ENCODE measurements at places on chromosomes 5 and 9.

DNA sequence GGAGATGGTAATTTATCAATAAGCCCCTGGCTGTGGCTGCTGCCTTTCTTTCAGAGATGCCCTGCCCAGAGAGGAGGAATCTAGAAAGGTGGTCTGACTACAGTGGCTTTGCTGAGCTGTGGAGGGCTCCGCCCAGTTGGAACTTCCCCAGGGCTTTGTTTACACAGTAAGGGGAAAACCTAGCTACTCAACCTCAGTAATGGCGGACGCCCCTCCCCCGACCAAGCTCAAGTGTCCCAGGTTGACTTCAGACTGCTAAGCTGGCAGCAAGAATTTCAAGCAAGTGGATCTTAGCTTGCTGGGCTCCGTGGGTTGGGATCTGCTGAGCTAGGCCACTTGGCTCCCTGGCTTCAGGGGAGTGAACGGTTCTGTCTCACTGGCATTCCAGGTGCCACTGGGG, 865.4 kb upstream of the ACO1 start:
- DNase-seq = no peak

- no peak for DNase-seq
These were observed 29.2 kb downstream of the IL6ST start for GRCh38 chr5:55965525-55965924.

- no peak for DNase-seq
These were observed 552.2 kb upstream of the ZNF462 start for GRCh38 chr9:106310782-106311181.

- no peak for DNase-seq
These were observed 794 bp upstream of the LRRC14B start for GRCh38 chr5:190366-191035.

DNA sequence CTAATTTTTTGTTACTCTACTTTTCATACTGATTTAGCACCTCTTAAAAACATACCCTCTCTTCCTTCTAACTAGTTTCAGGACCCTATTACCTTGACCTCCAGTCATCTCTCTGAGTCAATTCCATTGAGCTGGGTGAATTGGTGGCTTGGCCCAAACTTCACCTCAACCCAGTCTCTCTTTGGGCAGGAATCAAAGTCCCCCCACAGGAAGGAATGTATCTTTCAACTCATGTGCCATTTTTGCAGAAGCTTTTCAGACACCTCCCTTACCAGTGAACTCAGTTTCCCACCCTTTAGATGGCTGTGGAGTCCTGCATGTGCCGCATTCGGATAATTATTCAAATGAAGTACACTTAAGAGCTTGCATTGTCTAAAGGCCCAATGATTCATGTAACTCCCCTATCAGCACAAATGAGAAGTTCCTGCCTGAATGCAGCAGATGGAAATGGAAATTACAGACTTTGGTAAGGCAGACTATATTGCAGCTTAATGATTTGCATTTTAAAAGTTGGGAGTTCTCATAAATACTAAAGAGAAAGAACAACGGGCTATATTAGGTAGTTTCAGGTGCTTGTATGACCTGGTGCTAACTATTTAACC, 693.5 kb downstream of the PTPRD start:
- DNase-seq = no peak

DNA sequence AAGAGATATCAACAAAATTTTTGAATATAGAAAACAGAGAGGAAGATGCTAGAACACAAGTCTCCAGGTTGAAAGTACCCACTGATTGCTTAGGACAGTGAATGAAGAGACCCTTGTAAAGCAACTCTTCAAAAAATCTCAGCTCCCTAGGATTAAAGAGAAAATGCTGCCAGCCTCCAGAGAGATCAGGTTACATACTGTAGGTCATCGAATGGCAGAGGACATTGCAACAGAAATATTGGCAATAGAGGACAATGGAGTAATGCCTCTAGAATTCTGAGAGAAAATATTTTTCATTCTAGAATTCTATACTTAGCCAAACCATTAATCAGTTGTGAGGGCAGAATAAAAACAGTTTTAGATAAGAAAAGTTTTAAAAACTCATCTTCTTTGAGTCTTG, 43.1 kb upstream of the ELL2 start:
- DNase-seq = no peak

DNA sequence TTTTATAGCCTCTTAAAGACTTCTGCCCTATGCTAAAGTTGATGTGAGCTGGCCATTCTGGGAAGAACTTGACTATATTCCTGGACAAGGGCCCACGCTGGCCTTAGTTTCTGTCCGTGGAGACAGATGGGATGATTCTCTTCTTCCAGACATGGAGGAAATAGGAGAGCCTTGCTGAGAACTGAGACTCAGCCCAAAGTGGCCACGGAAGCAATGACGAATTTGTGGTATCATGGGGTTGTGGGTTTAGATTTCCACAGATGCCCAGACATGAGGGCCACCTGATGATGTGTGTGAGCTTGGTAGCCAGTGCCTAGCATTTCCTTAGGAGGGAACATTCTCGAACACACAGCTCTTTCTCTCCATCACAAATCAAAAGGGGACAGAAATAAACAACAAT, 309.1 kb downstream of the NSG2 start:
- DNase-seq = no peak
